HepG2 (cell line): ENCODE measurements at places on chromosomes 6 and 20. TPM values are rescaled to one million over a fixed set of nuclear protein-coding genes. Genes with fewer than 3 reads are reported as not detected.

DNA sequence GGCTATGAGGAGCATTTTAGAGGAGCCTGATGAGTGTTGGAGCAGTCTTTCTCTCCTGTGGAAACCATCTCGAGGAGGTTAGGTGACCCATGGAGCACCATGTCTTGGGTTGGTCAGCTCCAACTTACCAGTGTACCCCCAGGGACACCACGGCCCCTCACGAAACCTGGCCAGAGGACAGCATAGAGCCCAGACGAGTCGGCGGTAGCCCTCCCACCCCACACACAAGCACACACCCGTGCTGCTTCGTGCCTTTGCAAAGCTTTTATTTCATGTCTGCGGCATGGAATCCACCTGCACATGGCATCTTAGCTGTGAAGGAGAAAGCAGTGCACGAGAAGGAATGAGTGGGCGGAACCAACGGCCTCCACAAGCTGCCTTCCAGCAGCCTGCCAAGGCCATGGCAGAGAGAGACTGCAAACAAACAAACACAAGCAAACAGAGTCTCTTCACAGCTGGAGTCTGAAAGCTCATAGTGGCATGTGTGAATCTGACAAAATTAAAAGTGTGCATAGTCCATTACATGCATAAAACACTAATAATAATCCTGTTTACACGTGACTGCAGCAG is 53.6 kb downstream of the EZR start:
- peaks cover 33% of the 10 kb centered on the region for H3K36me3 ChIP-seq
- no peak overlapping the region for H3K4me3 ChIP-seq
- H3K27ac ChIP-seq: no peak overlapping the region
- DNase-seq: no peak
- no peaks in the 10 kb centered on the region for H3K27me3 ChIP-seq

GRCh38 chr6:136703331-136703865 is 88.9 kb downstream of the MAP3K5 start:
- no peak overlapping the region for H3K27ac ChIP-seq
- DNase-seq: no peak
- no peaks in the 10 kb centered on the region; the same call in 1 of the 2 replicates for H3K27me3 ChIP-seq
- H3K4me1 ChIP-seq: no peaks in the 10 kb centered on the region
- H3K36me3 ChIP-seq: no peaks in the 10 kb centered on the region

- H3K27ac ChIP-seq: peak overlapping the region; percentile 3
- H3K27me3 ChIP-seq: no peaks in the 10 kb centered on the region
- DNase-seq: no peak
- no peaks in the 10 kb centered on the region; the same call in 2 of the 3 replicates for H3K36me3 ChIP-seq
- peaks cover 43% of the 10 kb centered on the region for H3K4me1 ChIP-seq
Measured at GRCh38 chr20:38471987-38472512, 593 bp upstream of the RALGAPB start.

- peak; percentile 43 for DNase-seq
- H3K4me3 ChIP-seq: no peak overlapping the region
- no peak overlapping the region for H3K27ac ChIP-seq
- H3K27me3 ChIP-seq: no peaks in the 10 kb centered on the region
- H3K4me1 ChIP-seq: peaks cover 8% of the 10 kb centered on the region; the same call in 1 of the 2 replicates
- H3K36me3 ChIP-seq: peaks cover 43% of the 10 kb centered on the region
Measured at GRCh38 chr6:155248008-155249001, 15.5 kb upstream of the CLDN20 start.

- H3K27me3 ChIP-seq: no peaks in the 10 kb centered on the region
- no peak overlapping the region for H3K4me3 ChIP-seq
- H3K36me3 ChIP-seq: no peaks in the 10 kb centered on the region
- peak; percentile 3 for DNase-seq
- H3K27ac ChIP-seq: no peak overlapping the region
- H3K4me1 ChIP-seq: no peaks in the 10 kb centered on the region
Measured at GRCh38 chr6:71181565-71181964, 107.0 kb upstream of the OGFRL1 start.

HLA-C gene
- total RNA-seq: 31.5 and 77.1 TPM in 2 replicates
